ENCODE measurements at places on chromosomes 12 and 14.
A peak's percentile ranks its signal among the peaks of the same experiment; 100 is the strongest.

GRCh38 chr14:33377596-33378390, 439.1 kb downstream of the NPAS3 start:
- no peak for DNase-seq

GRCh38 chr14:75292101-75292563, 13.5 kb downstream of the FOS start:
- DNase-seq: no peak

DNA sequence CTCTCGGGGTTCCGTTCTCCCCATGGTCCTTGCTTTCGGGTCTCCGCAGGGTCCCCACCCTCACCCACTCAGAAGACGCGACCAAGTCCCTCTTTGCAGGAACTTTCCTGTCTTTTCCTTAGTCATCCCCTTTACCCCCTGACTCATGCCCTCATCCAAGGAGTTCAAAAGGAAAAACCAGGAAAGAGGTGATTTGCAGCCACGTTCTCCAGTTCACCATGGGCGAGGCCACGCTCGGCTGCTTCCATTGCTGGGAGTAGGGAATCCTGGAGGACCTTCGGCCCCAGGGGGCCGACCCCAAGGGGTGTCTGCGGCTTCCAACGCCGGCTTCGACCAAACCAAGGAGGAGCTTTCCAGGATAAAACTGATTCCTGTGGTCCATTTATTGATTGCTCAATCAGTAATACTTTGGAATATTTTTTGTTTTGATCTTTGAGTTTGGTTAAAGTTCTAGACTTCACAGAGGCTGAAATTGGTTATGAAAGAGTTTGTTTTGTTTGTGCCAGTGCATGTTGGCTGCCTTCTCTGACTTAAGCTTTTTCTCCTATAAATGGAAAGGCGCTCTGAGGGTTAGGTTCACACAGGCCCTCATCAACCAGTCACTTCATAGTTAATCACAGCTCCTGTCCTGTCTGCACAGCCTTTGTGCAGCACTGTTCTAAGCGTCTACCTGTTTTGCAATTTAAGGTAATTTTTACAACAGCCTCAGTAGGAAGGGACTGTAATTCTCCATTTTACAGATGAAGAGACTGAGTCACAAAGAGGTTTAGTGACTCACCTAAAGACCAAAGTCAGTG, 827 bp downstream of the ALDH2 start:
- no peak for DNase-seq

DNA sequence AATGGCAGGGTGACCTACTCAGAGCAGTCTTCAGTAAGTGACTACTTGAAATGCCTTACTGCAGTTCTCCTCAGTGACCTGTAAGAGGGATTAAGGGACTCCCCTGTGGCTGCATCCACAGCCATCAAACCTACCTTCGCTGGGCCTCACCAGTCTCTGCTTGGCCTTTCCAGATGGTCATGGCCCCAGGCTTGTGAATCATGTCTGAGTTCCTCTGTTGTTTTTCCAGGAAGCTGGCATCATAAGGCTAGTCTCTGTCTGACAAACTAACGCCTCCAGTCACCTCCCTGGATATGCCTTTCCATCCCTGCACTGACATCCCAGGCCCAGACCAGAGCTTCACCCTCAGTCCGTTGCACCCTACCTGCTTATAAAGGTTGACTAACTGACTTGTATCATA, 14.0 kb downstream of the RNASE2 start:
- no peak for DNase-seq

DNA sequence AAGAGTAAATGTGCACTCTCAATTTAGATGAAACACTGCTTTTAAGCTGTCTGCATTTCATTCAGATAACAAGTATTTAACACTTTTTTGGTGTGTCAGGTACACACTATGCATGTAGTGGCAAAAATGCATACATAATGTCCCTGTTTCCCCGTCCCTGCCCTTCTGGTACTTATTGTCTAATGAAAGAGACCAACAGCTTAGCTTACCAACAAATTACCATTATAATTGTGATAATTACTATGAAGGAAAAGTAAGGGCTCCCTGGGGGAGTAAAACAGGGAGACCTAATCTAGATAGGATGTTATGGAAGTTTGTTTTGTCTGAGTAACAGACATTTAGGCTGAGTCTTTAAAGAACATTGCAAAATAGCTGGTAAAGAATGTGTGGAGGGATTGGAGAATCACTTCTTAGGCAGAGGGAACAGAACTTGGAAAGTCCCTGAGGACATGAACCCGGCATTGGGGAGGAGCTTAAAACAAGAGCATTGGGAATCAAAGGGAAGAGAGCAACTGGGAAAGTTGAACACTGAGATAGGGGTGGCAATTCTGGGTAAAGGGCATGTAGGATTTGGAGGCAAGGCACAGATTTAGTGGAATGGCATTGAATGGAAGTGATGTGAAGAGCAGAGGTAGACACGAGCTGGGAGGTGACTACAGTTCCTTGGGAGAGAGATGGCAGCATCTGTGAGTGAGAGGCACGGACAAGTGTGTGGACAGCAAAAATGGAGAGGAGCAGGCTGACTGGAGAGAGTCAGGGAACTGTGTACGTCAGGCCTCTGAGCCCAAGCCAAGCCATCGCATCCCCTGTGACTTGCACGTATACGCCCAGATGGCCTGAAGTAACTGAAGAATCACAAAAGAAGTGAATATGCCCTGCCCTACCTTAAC, 181.6 kb downstream of the GRIP1 start:
- no peak for DNase-seq

DNA sequence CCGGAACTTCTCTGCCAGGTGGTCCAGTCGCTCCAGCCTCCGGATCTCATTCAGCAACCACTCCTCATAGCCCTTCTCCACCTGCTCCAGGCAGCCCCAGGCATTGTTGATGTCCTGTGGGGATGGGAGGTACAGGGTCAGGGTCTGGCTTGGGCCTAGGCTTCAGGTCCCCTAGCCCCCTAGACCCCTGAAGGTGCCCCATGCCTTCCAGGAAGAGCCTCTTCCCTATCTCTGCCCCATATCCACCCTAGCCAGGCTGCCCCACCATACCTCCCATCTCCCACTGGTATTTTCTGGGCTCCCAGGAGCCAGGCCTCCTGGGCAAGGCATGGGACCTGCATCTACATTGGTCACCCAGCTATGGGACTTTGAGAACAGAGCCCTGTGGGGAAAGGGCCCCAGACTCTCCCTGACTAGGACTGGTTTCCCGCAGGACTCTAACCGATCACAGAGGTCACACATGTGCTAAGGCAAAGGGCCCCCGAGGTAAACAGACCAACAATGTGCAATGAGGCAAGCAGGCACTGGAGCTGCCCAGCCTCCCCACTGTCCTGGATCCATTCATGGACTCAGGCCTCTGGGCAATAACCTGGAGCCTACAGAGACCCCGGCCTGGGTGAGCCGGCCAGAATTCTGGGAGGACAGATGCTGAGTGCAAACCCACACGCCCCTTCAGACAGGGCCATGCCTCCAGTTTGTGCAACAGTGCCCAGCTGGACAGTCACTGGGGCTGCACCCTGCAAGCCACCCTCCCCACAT, 88.8 kb downstream of the ACTN1 start:
- DNase-seq: no peak

- peak; percentile 80 for DNase-seq
Observed at GRCh38 chr12:131592972-131593371, 117.9 kb upstream of the SFSWAP start.

DNA sequence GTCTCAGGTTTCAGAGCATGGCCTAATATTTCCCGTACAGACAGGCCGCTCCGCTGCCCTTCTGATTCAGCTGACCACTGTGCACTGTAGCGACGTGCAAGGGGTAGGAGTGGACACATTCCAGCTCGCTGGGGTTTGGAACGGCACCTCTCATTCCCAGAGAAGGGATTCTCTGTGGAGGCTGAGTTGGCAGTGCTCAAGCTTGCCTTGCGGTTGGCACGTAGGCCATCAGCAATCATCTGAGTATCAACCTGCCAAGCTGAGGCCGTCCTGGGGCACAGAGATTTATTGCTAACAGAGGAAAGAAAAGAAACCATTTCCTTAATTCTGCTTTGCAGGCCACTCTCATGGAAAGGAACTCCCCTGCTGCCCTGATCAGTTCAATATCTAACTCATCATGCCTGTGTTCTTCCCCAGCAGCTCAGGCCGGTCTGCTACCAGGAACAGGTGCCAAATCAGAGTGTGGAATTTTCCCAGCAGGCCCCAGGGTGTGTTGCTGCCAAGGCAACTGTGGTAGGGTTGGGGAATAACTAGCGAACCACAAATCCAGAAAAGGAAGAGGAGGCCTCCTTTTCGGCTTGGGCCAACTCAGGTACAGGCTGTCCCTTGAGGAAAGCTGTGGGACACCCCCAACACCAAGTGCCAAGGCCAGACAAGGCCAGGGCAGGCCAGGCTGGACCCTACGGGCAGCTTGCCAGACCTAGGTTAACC, 92.5 kb downstream of the SSPN start:
- DNase-seq: no peak

GRCh38 chr12:103561174-103561573, 25.9 kb upstream of the STAB2 start:
- DNase-seq: no peak

DNA sequence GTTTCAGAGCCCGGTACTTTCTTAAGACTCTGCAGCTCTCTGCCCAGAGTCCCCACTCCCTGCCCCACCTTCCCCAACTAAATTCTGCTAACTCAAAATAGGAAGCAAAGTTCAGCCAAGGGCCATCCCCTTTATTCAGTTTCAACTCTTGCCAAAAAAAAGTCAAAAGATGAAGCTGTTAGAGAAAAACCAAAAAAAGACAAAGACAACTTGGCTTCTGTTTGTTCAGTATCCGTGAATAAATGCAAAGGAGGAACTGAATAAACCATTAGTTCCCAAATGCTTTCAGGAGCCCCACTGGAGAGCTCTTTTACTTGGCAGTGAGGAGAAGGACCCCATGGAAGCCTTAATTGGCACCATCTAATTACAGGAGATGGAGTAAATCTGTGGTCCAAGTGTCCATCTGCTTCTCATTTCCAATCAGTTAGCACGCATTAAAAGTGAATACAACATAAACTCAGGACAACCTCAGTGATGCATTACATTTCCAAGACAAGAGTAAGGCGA, 155.4 kb upstream of the GZMB start:
- DNase-seq: no peak

DNA sequence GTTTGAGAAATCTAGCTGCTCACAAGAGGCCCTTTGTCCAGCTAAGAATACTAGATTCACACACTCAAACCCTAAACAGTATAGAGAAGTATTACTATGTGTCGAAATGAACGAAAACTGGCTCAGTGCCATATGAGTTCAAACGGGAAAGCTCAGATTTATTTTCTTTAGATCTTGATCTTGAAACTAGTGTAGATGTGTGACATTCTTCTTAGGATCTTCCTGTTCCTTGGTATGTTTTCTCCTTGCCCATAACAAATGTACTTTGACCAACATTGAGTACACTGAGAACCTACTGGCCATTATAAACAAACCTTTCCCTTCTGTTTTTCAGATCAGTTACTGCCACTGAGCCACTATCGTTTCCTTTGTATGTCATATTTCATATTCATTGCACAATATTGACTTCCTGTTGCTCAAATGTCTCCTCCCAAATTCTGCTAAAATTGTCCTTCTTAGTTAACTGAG, 21.3 kb downstream of the MYBPC1 start:
- no peak for DNase-seq
